ENCODE measurements at places on chromosomes 7 and 10. TPM values are rescaled to one million over a fixed set of nuclear protein-coding genes. Genes with fewer than 3 reads are reported as not detected.

GIGYF1 gene
- total RNA-seq = 45.0 TPM

CHST3 gene
- 28.3 TPM for total RNA-seq

ZNF853 gene
- total RNA-seq = 20.7 TPM

BBS9 gene
- total RNA-seq = 98.9 TPM

GALNT17 gene
- 27.0 TPM for total RNA-seq

LDB3 gene
- 24.9 TPM for total RNA-seq

GPR22 gene
- 2.4 TPM for total RNA-seq

PPIA gene
- 863 TPM for total RNA-seq
